ENCODE measurements at places on chromosomes 1 and 21. TPM values are rescaled to one million over a fixed set of nuclear protein-coding genes. Genes with fewer than 3 reads are reported as not detected.

DNA sequence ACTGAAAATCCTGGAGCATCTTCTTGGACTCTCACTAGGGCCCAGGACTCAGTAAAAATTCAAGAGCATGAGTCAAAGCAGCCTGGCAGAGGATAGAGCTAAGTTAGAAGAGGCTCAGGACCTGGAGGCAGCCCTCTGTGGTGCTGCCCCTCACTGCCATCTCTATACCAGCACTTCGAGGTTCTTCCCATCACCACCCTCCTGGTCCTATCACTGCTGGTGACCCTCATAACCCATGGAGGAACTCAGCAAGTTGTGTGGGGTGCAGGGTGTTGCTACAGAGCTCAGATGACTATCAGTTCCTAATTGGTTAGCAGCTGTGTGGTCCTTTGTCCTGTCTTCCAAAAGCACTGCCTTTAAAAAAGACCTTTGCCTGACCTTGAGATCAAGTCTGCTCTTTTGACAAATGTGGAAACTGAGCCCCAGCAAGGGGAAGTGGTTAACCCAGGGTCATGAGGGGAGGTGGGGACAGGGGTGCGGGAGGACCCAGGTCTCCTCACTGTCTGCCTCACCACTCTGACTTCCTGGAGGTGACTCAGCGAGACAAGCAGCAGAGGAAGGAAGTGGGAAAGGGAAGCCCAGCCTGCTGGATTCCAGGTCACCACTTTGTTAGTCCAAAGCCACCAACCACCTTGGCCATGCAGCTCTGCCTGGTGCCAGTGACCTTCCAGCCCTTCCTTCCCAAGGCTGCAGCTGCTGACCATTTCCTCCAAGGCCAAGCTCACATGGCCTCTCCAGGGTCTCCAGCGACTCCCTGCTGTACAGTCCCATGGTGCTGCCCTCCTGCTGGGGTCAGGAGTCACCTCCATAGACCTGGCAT lies 199.4 kb upstream of the EDN2 start:
- peaks cover 26% of the 10 kb centered on the region for H3K4me1 ChIP-seq
- H3K27me3 ChIP-seq, result no peaks in the 10 kb centered on the region
- H3K4me3 ChIP-seq, result no peak overlapping the region
- DNase-seq, result no peak
- no peaks in the 10 kb centered on the region for H3K36me3 ChIP-seq

DNA sequence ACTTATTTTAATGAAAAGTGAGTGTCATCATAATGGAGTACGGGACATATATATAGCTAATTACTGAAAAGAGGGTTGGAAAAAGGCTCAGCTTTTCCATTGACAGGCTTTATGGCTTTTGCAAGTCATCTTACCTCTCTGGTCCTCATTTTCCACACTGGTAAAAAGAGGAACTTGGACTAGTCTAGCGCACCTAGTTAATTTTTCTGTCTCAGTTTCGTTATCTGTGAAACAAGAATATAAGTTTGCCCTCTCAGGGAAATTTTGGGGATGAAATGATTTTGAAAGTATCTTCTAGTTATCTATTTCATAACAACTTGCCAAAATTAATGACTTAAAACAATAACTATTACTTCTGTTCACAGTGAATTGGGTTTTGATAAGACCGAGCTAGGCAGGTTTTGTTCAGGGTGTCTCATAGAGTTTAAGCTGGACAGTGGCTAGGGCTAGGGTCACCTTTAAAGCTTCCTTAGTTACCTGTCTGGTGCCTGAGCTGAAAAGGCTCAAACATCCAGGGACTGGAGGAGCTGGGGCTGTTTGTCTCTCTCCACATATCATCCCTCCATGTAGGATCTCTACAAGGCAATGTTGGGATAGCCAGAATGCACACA lies 91.7 kb downstream of the TYW3 start:
- no peak for DNase-seq
- no peak overlapping the region for H3K4me3 ChIP-seq
- H3K27me3 ChIP-seq, result no peaks in the 10 kb centered on the region
- H3K27ac ChIP-seq, result no peak overlapping the region
- no peaks in the 10 kb centered on the region for H3K36me3 ChIP-seq
- no peaks in the 10 kb centered on the region for H3K4me1 ChIP-seq

DNA sequence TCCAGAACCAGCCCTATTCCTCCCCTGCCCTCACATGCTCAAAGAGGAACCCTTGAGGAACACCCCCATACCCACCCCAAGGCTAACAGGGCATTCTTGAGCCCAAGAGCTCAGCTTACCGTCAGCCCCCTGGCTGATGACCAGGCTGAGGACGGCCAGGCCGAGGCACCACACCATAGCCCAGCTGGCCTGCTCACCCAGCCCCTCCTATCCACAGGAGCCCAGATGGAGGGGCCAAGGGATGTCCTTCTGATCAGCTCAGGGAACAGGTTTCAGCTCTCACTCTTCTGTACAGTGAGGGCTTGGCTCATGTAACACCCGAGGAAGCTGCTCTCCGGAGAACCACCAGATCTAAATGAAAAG lies 2.2 kb downstream of the IGSF9 start:
- no peak overlapping the region for H3K27ac ChIP-seq
- peaks cover 17% of the 10 kb centered on the region for H3K4me1 ChIP-seq
- no peak for DNase-seq
- H3K4me3 ChIP-seq, result no peak overlapping the region
- peaks cover 15% of the 10 kb centered on the region for H3K27me3 ChIP-seq

DNA sequence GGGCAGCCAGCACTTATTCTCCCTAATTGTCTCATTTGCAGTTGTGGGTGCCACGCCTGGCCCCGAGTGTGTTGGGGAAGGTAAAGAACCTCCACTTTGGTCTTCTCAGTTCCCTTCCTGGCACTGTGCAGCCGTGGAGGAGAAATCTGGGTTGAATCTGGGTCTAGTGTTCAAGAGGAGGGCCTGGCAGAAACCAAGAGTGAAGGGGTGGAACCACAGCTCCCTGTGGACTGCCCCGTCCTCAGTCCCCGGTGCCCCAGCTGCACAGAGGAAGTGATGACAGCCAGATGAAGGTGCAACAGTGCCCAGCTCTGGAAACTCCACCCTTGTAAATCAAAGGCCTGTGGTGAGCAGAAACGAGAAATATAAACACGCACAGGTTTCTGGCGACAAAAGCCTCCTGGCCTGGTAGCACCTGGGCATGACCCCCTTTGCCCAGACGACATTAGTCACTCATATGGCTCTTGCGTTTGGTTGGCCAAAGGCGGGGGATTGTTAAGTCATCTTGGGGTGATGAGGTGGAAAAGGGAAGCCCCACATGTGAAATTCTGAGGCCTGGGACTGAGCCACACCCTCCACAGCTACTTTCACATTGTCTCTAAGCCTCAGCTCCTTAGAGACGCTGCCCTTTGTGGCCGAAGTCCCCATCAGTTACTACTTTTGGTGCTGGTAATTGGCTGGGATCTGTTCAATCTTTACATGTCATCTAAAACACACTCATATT lies 4.2 kb upstream of the ECE1 start:
- H3K36me3 ChIP-seq, result no peaks in the 10 kb centered on the region
- DNase-seq, result peak; percentile 67
- H3K4me3 ChIP-seq, result peak overlapping the region; percentile 31
- H3K4me1 ChIP-seq, result peaks cover 58% of the 10 kb centered on the region
- H3K27ac ChIP-seq, result peak overlapping the region; percentile 75
- H3K27me3 ChIP-seq, result no peaks in the 10 kb centered on the region

- DNase-seq, result no peak
- no peaks in the 10 kb centered on the region for H3K36me3 ChIP-seq
- peaks cover 13% of the 10 kb centered on the region for H3K4me1 ChIP-seq
- H3K27me3 ChIP-seq, result no peaks in the 10 kb centered on the region
- no peak overlapping the region for H3K27ac ChIP-seq
Observed at GRCh38 chr1:51726544-51727225, 109.8 kb downstream of the OSBPL9 start.

- H3K27ac ChIP-seq, result no peak overlapping the region
- no peaks in the 10 kb centered on the region for H3K4me1 ChIP-seq
- peaks cover 5% of the 10 kb centered on the region for H3K27me3 ChIP-seq
- H3K4me3 ChIP-seq, result no peak overlapping the region
Observed at GRCh38 chr21:44579833-44580144, 615 bp downstream of the KRTAP10-5 start.

GRCh38 chr1:162904579-162904978 lies 43.6 kb upstream of the CCDC190 start:
- no peaks in the 10 kb centered on the region for H3K36me3 ChIP-seq
- H3K27me3 ChIP-seq, result no peaks in the 10 kb centered on the region
- no peak for DNase-seq

DNA sequence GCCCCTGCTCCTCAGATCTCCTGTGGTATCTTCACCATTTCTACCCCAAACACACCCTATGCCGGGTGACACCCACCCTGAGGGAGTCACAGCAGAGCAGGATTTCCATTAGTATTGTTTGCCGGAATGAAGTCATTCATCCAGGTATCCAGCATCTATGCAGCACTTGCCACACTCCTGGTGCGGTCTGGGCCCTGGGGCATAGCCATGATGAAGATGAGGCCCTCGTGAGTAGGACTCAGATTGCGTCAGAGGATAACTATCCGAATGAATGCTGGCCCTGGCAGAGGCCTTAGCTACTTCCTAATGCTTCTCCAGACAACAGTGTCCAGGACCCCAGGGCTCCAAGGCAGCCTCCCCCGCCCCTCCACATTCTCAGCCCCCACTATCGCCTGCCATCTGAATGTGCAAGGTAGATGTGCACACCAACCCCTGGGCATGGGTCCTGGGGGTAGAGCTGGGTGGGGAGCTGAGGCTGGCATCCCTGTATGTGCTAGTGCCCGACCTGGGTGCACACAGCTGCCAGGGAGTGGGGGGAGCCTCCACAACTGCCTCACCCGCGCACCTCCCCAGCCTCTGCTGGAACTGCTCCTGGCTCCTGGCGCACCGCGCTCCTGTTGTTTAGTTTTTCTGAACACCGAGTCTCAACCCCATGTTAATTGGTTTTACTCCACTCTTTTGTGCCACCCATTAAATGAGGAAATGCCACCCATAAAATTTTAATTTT lies 25.5 kb upstream of the ZC3H12A start:
- H3K36me3 ChIP-seq, result peaks cover 3% of the 10 kb centered on the region
- H3K27me3 ChIP-seq, result peaks cover 13% of the 10 kb centered on the region
- DNase-seq, result no peak
- H3K27ac ChIP-seq, result no peak overlapping the region
- no peaks in the 10 kb centered on the region for H3K4me1 ChIP-seq

The TNFRSF14 gene
- total RNA-seq, result 152 TPM

DNA sequence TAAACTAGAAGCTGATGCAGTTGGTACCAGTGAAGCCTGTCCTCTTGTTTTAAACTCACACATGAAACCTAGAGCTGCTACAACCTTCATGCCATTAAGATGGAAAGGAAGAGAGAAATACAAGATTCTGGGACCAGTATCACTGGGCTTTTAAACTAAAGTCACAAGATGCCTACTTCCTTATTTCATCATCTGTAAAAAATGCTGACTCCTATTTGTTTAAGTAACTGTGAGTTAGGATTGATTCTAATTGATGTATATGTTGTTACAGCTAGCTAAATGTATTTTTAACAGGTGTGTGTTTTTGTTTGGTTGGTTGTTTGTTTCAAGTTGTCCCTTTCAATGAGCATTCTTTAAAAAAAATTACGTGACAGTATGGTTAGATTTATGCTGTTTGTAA lies 833.3 kb upstream of the PRMT6 start:
- H3K4me1 ChIP-seq, result no peaks in the 10 kb centered on the region
- H3K27ac ChIP-seq, result no peak overlapping the region
- no peak for DNase-seq
- no peaks in the 10 kb centered on the region for H3K27me3 ChIP-seq
- no peak overlapping the region for H3K4me3 ChIP-seq

The KRTAP19-6 gene
- not detected for total RNA-seq

GRCh38 chr21:44331650-44332307 lies 7.4 kb downstream of the CFAP410 start:
- H3K4me1 ChIP-seq, result no peaks in the 10 kb centered on the region
- no peaks in the 10 kb centered on the region for H3K27me3 ChIP-seq
- peaks cover 48% of the 10 kb centered on the region for H3K36me3 ChIP-seq
- H3K27ac ChIP-seq, result no peak overlapping the region
- no peak overlapping the region for H3K4me3 ChIP-seq

The OLFML2B gene
- total RNA-seq, result 19.1 TPM

GRCh38 chr1:225426395-225427234 lies 1.2 kb downstream of the LBR start:
- peak overlapping the region; percentile 93 for H3K4me3 ChIP-seq
- peak; percentile 67 for DNase-seq
- peaks cover 52% of the 10 kb centered on the region for H3K4me1 ChIP-seq
- peak overlapping the region; percentile 92 for H3K27ac ChIP-seq
- peaks cover 6% of the 10 kb centered on the region for H3K36me3 ChIP-seq
- no peaks in the 10 kb centered on the region for H3K27me3 ChIP-seq

The RGS2 gene
- 63.8 TPM for total RNA-seq

DNA sequence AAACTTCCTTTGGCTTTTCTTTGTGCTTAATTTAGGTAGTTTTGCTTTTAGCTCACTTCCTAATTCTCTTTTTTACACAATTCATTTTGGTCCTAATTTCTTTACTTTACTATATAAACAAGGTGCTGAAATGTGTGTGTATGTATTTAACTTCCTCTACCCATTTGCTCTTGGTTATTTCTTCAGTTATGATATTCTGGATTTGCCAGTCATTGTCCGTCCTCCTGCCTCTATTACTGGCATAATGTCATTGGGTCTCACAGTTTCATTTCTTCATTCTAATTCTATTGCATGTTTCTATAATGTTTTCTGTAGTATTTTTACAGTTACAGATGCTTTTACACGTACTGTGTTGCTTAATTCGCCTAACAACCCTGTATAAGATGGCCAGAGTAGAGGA lies 96.2 kb downstream of the ZMYM4 start:
- H3K36me3 ChIP-seq, result peaks cover 27% of the 10 kb centered on the region
- peaks cover 5% of the 10 kb centered on the region for H3K4me1 ChIP-seq
- H3K4me3 ChIP-seq, result no peak overlapping the region
- no peaks in the 10 kb centered on the region for H3K27me3 ChIP-seq
- no peak overlapping the region for H3K27ac ChIP-seq
- DNase-seq, result no peak
